Stimulated activated CD8-positive, alpha-beta memory T cell treated with anti-CD3 and anti-CD28 coated beads, Interleukin-15, amount 100 ng/mL, for 24 hours (primary cell): ENCODE measurements at places on chromosomes 11 and 22.

- DNase-seq: no peak
These were observed 24.4 kb upstream of the RFPL3 start for GRCh38 chr22:32333141-32333768.

DNA sequence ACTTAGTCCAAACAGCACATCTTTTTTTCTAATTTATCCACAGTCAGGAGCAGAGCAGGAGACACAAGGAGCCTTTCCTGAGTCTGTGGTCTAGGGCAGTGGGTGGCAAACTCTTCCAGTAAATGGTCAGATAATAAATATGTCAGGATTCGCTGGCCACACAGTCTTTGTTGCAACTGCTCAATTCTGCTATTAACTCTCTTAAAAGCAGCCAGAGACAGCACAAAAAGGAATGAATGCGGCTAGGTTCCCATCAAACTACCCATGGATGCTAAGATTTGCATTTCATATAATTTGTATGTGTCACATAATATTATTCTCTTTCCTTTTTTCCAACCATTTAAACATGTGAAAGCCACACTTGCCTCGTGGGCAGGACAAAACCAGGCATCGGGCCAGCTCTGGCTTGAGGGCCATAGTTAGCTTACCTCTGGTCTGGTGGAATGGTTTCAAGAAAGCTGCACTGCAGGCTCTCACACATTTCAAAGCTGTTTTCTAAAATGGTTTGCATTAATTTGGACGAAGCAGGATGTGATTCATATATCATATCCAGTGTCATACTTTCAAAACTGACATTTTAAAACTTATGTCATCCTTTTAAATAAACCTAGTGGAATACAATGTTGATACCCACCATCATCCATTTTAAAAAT is 64.7 kb upstream of the CD5 start:
- DNase-seq: no peak

DNA sequence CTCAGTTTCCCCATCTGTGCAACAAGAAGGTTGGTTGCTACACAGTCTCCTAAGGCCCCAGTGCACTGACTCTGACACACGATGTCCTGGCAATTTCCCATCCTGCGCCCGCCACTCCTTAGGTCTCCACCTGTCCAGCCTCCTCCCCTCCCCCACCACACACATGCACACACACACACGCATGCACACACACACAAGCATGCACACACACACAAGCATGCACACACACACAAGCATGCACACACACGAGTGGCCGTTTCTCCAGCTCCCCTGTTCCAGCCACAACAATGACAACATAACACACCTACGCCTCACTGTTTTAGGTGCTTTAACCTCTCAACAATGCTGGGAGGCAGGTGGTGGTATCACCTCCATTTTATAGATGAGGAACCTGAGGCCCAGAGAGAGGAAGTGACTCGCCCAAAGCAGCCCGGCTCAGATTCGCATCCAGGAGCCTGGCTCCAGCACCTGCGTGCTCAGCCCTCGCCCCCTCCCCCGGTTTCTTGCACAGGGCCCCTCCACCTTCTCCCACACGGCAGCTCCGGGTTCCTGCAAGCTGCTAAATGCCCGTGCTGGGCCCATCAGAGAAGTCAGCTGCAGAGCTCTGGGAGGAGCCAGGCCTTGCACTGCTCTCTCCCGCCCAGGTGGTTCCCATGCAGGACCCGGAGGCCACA is 13.0 kb downstream of the CYTH4 start:
- no peak for DNase-seq

GRCh38 chr11:119422809-119423508 is at the start of gene THY1:
Gene THY1 (minus strand): TSS chr11:119423172. CDS start chr11:119420905, 2,267 bp downstream.
- DNase-seq: no peak

GRCh38 chr11:12433571-12434324 is 56.4 kb downstream of the PARVA start:
- DNase-seq: no peak

GRCh38 chr11:6489306-6489705 is 7.8 kb upstream of the DNHD1 start:
- no peak for DNase-seq

DNA sequence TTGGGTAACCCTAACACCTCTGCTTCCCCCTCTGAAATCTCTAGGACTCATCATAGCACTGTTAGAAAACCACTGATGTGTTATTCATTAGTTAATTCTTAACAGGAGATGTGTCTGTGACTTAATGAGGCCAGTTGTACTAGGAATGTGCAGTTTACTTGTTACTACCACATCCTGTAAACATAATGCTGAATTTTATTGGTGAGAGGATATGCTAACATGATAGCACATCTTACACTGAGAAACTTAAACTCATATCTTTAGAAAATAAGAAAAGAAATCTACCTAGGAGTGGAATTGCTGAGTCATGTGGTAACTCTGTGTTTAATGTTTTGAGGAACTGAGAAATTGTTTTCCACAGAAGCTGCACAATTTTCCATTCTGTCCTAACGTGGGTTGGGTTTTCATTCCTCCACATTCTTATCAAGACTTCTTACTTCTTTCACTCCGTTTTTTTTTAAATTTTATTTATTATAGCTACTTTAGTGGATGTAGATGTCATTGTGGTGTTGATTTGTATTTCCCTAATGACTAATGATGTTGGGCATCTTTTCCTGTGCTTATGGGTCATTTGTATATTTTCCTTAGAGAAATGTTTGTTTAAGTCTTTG is 33.7 kb downstream of the RNF121 start:
- DNase-seq: no peak

GRCh38 chr11:67466962-67467771 is 1.9 kb downstream of the TMEM134 start:
- DNase-seq: no peak

DNA sequence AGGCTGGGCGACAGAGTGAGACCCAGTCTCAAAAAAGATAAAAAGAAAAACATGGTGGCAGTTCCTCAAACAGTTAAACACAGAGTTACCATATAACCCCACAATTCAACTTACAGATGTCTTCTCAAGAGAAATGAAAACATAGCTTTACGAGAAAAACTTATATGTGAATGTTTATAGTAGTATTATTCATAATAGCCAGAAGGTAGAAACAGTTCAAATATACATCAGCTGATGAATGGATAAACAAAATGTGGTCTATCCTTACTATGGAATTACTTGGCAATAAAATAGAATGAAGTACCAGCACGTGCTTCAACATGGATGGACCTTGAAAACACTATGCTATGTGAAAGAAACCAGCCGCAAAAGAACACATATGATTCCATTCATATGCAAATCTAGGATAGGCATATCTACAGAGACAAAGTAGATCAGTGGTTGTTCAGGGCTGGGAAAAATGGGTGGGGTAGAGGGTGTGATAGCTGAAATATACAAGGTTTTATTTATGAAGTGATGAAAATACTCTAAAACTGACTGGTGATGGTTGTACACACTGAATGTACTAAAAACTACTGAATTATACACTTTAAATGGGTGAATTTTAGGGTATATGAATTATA is 12.4 kb downstream of the NF2 start:
- no peak for DNase-seq

DNA sequence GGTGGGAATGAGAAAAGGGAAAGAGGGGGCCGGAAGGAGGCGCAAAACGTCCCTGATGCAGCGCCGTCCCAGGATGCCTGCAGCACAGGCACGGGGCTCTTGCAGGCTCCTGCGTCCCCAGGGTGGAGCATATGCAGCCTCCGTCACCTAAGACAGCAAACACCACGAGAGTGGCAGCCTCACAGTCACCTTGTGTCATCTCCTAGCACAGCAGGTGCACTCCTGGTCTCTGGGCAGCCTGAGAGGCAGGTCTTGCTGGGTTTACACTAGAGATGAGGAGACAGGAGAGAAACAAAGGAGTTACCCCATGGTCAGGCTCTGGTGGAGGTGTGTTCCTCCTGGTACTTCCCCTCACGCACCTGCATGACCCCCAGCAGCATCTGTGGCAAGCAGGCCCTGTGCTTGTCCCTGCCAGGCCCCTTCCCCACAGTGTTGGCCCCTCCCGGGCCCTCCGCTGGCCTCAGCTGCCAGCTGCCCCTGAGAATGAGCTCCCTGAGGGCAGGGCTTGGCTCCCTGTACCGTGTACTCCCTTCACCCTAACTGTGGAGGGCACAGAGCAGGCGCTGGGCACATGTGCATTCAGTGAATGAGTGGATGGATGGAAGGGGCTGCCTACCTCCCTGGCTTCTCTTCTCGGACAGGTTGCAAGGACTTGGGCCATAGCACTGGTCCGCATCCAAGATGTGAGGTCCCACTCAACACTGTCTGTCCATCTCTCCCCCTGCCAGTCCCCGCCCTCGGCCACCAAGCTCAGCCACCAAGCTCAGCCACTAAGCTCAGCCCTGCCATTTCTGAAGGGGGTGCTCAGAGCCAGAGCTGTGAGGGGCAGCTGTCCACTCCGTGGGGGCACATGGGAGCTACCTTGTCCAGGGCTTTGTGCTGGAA is 988.6 kb downstream of the BRD1 start:
- no peak for DNase-seq

- no peak for DNase-seq
These were observed 4.0 kb downstream of the VSIG2 start for GRCh38 chr11:124748100-124748418.

DNA sequence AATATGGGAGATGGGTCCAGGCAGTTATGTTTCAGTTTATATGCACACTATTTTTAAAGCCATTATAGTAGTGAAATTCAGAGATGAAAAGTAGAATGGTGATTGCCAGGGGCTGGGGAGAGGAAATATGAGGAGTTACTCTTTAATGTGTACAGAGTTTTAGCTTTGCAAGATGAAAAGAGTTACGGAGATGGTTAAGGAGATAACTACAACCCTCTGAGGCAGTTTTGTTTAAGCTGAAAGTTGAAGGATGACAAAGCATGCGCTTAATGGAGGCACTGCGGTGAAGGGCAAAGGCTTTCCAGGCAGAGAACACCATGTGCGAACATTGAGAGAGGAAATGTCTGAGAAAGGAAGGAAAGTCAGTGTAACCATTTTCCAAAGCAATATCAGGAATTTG is 18.2 kb upstream of the BMAL1 start:
- no peak for DNase-seq

DNA sequence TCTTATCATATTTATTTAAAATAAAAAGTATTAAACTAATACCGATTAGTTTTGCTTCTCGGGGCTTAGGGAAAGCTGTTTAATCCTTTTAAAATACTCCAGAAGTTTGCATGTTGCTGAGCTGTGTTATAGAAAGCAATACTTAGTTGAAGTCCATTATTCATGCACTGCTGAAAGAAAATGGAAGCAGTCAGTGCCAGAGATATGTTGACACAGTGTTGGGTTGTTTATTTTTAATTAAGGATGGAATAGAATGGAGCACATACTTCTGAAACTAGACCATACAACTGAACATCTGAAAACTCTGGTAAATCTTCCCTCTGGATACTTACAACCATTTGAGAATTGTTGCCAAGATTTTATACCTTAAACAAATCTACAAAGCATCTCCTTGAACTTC is 282.7 kb upstream of the CCDC179 start:
- DNase-seq: no peak

- no peak for DNase-seq
These were observed 33.5 kb upstream of the BAIAP2L2 start for GRCh38 chr22:38144025-38144405.

- no peak for DNase-seq
These were observed 188 bp downstream of the UPB1 start for GRCh38 chr22:24495365-24495675.

DNA sequence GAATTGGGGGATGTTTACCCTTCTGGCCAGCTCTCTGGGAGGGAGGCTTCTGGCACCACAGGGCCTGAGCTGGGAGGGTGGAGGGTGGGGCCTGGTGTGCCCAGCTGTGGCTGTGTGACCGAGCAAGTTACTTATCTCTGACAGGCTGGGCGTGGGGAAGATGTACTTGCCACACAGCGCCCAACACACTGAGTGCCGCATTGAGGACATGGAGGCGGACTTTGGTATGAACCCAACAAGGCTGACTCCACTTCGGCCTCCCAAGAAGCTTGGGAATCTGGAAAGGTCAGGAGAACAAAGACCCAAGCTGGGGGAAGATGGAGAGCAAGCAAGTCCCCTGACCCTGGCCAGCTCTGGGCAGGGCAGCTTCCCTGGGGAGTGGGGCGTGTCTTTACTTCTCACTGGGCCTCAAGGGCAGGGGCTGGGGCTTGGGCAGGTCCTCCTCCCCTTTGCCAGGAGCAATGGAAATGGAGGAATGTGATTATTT is 2.4 kb upstream of the MGAT3 start:
- DNase-seq: no peak

DNA sequence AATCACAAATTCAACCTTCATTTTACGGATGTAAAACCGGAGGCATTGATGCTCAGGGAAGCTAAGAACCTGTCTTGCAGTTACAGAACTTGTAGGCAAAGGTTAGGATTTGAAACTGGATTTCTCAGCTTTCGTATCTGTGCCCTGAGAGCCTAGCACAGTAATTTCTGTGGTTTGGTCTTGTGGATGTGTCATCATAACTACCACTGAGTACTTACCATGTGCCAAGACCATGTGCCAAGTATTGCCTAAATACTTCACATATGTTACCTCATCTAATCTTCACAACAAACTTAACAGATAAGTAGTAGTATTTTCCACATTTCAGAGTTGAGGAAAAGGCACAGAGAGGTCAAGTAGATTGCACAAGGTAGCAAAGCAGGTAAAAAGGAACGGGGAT is 140.7 kb downstream of the NXPE2 start:
- DNase-seq: no peak

- no peak for DNase-seq
These were observed 1.9 kb downstream of the RPLP2 start for GRCh38 chr11:811446-812245.

DNA sequence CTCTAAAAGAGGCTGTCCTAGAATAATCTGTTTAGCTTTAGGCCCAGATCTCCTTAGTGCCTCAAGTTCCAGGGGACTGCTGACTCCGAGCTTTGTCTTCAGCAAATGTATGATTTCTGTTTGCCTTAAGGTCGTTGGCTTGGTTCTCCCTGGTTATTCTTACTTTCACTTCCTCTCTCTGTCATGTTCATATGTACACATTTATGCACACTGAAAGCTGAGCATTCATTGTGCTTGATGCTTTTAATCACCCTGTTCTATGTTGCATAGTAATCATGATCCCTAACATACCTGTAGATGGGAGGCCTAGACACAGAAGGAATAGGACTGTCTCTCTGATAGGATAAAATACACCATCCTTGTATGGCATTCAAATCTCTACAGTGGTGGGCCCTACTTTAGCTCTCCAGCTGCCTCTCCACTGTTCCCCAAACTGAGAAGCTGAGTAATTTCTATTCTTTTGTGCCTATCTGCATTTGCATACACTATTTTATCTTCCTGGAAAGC is 7.2 kb downstream of the PPFIBP2 start:
- no peak for DNase-seq

DNA sequence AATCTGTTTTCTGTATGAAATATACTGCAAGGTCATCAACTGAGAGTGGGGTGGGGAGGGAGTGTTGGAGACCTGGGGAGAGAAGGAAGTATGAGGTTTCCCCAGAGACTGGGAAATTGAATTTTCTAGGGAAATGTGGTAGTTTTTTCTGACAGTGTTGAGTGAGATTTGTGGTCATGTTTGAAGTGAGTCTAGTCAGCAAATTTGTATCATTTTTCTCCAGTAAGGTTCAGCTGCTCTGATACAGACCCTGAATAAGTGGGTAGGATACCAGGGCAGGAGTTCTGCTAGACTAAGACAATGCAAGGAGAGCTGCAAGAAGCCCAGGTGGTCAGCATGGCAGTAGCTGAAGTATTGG is 112.0 kb downstream of the PKNOX2 start:
- DNase-seq: no peak
